ENCODE measurements at places on chromosomes 5 and 9.
A peak's percentile ranks its signal among the peaks of the same experiment; 100 is the strongest.

DNA sequence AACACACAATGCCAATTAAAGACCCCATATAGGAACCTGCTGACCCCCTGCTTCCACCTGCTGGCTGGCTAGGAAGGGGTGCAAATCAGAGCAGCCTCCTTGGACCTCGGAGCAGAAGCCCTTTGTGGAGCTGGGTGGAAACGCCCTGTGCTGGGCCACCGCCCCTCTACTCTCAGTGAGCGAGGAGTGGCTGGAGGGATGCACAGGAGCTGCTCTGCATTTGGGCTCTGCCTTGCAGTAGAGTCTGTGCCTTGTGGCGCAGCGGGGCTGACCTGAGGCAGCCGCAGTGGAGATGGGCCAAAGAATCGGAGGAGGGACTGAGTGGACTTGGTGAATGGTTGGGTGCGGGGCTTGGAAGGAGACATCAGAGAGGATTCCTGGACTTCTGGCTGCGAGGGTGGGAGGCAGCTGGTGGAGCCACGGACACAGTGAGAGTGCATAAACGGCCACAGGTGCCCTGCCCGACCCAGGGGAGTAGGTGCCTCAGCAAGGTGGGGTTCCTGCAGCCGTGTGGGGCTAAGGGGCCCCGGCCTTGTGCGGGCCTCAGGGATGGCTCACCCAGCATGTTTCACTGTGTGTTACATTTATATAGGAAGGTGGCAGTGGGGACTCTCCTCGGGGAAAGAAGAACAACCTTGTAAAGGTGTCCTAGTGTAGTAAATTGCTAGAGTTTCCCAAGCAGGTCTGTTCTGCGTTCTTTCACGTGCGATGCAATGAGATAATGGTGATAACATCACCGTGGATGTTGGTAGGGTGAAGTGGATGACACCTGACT is 14.1 kb upstream of the IRX4 start:
- DNase-seq = no peak

DNA sequence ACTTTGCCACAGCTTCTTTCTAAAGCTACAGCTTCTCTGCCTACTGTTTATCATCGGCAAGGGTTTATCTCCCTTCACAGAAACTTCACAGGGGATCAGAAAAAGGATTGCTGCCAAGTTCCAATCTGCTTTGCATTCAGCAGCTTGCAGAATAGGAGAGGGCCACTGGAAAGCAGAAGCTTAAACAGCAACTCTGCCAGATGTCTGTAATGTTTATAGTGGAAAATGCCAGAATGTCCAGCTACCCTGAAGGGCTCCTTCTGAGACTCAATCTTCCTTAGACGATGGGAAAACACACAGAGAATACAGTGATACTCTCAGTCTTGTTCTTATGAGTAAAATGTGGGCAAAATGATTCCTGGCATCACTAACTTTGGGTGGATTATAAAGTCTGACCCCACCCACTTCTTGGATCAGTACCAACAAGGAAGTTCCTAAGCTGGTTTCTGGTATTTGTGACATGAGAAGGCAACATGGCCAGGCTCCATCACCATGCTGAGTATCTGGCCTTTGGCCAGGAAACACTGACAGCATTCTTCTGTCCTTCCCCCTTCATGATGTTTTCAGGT is 19.0 kb downstream of the STOM start:
- DNase-seq = peak; percentile 61

DNA sequence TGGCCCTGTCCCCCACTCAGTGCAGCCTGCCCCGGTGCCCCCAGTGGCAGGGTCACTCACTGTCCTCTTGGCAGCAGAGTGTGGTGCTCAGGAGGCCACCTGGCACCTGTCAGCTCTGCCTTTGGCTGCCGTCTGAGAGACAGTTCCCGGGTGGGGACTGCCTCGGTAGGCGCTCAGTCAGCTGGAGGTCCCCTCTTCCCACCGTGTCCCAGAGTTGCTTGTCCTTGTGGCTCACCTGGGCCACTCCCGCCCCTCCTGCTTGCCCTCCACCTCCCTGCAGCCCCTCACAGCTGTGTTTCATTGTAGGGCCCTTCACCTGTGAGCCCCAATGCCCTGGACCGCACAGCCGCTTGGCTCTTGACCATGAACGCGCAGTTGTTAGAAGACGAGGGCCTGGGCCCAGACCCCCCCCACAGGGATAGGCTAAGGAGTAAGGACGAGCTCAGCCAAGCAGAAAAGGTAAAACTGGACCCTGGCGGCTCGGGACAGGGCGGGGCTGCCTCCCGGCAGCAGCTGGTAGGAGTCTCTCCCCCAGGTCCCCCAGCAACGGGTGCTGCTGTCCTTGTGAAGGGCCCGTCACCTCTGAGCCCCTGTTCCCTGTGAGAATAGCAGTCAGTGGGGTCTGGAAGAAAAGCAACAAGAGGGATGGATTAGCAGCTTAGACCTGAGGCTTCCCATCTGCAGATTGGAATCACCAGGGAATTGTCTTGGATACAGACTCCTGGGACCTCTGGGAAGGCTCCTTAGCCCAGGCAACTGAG is 122.7 kb downstream of the DAB2IP start:
- DNase-seq = peak; percentile 71

DNA sequence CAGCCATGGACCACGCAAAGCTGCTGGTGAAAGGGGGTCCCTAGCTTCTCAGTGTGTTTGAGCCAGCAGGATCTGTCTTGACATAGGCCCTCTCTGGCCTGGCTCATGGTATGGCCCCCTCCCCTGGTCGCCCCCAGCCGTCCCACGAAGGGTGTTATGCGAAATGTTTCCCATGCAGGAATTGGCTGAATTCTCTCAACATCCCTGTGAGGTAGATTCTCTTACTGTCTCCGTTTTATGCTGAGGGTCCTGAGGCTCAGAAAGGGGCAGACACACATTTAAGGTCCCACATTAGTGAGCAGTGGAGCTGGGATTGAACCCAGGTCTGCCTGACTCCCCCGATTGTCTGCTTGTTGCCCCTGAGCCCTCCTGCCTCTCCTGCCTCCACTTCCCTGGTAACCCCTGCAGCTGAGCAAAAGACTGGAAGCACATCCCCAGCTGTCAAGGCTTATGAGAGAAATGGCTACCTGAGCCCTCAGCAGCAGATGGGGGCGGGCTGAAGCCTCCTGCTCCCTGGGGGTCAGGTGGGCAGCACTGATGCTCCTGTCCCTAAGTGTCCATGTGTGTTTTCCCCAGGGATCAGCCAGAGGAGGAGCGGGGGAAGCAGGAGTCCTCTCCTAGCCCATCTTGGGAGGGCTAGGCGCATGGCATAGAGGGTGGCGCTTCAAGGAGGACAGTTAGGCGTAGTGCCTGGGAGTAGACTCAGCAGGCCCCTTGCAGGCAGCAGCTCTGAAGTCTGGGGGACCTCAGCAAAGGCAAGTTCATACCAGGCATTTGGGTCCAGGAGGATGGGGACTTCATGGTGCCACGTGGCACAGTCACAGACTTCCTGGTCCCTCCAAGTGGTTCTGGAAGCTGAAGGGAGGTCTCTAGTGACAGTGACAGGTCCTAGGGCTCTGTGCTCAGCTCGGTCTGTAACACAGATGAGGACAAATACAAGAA is 49.0 kb upstream of the GARNL3 start:
- DNase-seq = no peak

- no peak for DNase-seq
Observed at GRCh38 chr5:178586396-178586795, 3.8 kb downstream of the COL23A1 start.
